ENCODE measurements at places on chromosomes 16 and 17.

DNA sequence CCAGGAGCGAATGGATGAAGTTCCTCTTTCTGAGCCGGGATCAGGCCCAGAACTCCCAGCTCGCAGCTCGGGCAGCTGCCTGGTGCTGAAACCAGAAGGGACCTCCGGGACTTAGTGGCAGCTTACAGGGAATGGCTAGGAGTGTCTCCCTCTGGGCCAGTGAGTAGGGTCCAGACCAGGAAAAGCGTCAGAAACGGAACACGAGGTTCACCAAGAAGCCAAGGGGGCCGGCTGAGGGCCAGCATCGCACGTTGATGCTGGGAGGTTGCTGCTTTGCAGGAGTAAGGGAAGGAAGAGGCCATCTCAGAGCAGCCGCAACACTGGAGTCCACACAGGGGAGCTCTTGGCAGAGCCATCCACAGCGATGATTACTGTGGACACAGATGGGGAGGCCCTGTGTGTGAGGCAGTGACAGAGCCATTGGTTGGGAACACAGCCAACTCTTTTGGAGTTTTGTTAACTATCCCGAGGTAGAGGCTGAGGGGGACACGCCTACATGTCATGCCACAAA lies 74.0 kb upstream of the CREBBP start:
- DNase-seq, result no peak

DNA sequence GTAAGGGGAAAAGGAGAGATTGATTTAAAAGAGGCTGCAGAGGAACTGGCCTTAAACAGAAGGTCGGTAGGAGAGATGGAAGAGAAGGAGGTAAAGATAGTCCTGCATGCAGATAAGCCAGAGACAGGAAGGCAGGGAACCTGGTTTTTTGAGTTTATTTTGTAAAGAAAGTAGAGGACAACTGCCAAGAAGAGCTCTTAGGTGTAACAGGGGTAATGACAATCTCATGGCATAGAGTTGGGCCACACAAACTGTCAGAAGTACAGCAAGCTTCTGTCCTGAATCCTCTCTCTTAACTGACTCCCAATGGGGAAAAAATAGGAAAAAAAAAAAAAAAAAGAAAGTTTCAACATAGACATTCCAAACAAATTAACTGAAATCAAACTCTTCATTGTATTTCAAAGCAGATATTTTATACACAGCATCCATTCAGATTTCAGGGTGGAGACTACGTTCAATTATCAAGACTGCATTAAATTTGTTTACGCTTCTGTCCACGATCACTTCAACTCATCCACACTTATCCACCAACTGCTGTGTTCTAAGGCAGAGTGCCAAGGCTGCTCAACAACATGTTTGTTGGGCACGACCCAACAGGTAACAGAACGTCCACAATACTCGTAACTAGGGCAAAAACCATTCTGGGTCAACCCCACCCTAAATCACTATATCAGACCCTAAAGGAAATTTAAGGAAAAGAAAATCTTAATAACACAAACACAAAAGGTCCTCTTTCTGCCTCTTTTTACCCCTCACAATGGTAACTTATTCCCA lies 34.9 kb downstream of the USP31 start:
- DNase-seq, result no peak

GRCh38 chr17:38571833-38572668 lies 33.7 kb downstream of the SRCIN1 start:
- no peak for DNase-seq

- no peak for DNase-seq
These were observed 15.6 kb downstream of the SCNN1B start for GRCh38 chr16:23317751-23318150.

DNA sequence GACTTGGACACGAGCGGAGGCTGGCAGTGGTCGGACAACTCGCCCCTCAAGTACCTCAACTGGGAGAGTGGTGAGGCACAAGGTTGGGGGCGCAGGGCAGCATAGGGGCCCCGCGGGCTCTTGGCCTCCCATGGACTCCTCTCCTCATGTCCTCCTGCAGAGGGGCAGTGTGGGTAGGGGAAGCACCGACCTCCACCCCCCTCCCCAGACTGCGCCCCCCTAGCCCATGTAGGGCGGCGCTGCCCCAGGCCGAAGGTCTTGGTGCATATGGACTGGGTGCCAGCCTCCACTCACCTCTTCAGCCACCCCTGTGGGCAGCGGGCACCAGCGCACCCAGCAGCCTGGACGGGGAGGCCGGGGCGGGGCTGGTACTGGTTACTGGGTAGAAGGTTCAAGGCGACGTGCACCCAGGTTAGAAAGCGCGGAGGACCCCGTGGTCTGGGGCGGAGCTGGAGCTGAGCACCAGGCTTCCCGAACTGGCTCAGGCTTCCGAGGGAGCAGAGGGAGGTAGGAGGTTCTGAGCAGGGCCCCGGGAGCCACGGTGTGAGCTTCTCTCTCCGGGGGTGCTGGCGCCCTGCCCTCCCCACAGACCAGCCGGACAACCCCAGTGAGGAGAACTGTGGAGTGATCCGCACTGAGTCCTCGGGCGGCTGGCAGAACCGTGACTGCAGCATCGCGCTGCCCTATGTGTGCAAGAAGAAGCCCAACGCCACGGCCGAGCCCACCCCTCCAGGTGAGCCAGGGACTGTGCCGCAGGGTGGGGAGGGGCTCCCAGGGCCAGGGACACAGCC lies 39.5 kb downstream of the MRC2 start:
- DNase-seq, result no peak

GRCh38 chr17:74833501-74834377 lies 25.9 kb downstream of the GRIN2C start:
- DNase-seq, result no peak

GRCh38 chr17:32281011-32281451 lies 15.4 kb downstream of the RHBDL3 start:
- no peak for DNase-seq

- peak; percentile 56 for DNase-seq
These were observed 213.9 kb downstream of the C16orf78 start for GRCh38 chr16:49587511-49587910.

DNA sequence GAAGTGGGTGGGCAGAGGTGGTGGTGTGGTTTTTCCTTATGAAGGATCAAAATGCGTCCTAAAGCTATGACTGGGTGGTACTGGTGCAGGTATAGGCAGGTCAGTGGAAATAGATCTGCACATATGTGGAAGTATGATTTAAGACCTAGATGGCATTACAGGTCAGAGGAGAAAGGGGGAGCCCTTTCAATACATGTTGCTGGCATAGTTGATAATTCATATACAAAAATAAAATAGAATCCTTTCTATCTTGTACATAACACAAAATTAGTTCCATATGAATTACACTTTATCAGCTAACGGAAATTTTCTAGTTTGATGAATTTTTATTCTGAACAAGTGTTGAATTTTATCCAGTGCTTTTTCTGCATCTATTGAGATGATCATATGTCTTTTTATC lies 20.8 kb upstream of the PIK3R5 start:
- no peak for DNase-seq

DNA sequence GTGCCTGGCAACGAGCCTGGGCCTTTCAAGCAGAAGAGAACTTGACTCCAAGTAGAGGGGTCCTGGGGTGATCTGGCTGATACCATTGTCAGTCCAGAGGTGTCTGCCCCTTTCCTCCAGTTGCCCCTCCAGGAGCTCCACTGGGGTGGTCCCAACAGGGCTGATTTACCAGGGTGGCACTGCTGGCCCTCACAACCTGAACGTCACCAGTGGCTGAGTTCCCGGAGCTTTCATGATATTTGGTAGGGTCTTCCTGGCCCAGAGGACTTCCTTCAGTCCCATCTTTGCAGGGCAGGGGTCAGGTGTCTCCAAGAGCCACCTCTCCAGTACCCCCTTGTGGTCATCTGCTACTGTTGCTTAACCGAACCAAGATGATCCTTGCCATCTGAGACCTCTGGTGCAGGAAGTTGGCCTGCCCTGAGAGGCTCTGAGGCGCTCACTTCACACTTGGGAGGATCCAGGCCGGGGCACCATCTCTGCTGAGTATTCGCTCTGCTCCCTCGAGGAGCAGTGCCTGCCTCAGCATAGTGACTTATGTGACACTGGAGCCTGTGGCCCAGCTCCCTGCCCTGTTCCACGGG lies 3.5 kb downstream of the LIMD2 start:
- DNase-seq, result peak; percentile 86

GRCh38 chr17:77366558-77367245 lies 225.9 kb downstream of the SEC14L1 start:
- DNase-seq, result peak; percentile 55

DNA sequence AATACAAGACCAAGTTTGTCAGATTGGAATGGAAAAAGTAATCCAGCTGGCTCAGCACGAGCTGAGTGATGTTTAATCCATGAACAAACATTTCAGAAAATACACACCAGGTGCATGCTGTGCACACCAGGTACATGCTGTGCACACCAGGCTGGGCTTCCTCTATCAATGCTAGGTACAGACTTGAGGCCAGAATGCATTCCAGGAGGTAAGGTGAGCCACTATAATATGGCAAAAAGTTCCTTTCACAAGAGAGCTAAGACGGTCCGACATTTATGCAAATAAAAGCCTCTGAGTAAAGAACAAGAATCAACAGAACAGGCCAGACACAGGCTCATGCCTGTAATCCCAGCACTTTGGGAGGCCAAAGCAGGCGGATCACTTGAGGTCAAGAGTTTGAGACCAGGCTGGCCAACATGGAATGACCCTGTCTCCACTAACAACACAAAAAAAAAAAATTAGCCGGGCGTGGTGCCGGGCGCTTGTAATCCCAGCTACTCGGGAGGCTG lies 128.2 kb downstream of the ZNF778 start:
- peak; percentile 42 for DNase-seq

DNA sequence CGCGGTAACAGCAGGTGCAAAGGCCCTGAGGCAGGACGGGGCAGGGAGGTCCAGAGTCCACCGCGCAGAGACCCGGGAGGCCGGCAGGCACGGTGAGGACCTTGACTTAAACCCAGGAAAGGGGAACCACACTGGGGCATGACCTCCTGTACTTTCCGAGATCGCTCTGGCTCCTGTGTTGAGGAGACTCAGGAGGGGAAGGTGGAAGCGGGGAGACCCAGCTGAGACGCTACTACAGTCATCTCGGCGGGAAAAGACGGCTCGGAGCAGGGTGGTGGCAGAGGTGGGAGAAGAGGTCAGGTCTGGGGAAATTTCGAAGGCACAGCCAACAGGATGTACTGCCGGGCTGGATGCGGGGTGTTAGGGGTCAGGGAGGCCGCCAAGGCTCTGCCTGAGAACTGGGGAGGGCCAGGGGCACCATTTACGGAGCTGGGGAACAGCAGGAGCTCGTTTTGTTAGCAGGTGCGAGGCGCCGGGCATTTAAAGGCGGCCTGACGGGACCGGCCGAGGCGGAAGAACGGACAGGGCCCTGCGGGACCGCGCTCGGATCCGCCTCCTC lies 22.3 kb downstream of the NPTX1 start:
- no peak for DNase-seq

- no peak for DNase-seq
These were observed 26.0 kb downstream of the BBS2 start for GRCh38 chr16:56493815-56494214.

GRCh38 chr16:88779406-88780141 lies 5.4 kb downstream of the PIEZO1 start:
- DNase-seq, result no peak

Data from islet precursor cell (in vitro differentiated cells).